SW480 (cell line): ENCODE measurements at places on chromosomes 1 and 21.
A peak's percentile ranks its signal among the peaks of the same experiment; 100 is the strongest.

DNA sequence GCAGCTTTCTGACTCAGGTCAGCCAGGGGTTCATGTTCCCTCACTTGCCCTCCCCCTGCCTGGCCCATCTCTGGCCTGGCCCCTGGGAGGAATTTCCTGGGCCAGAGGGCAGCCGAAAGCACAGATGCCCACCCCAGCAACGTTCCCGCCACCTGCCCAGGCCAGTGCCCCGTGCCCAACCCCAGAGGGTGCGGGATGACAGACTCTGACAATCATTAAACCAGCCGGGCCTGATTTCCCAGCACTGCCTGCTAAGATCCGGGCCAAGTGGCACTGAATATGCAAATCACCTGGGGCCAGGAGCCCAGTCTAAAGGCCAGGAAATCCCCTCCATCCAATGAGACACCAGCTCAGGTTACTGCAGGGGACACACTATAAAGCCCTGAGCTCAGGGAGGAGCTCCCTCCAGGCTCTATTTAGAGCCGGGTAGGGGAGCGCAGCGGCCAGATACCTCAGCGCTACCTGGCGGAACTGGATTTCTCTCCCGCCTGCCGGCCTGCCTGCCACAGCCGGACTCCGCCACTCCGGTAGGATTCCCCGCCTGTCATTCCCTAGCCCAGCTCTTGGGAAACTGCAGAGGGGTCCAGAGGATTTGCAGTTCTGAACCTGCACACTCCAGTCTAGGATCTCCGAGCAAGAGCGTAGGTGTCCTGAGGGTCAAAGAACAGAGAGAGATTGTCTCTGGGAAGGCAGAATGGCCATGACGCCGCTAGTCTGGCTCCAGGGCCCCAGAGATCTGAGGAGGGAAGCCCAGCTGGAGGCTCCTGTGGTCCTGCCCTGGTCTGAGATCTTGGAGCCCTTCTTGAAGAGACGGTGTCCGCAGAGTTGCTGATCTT lies at the start of gene ELF3:
Gene ELF3, plus strand, starts transcription at position 408 of the 836 bp plus-strand sequence. CDS start 550 bp downstream, outside the sequence.
- peak; percentile 99 for DNase-seq

GRCh38 chr1:175735144-175735543 lies 8.3 kb downstream of the TNR start:
- DNase-seq, result no peak

GRCh38 chr1:200314085-200314750 lies 95.6 kb downstream of the ZNF281 start:
- DNase-seq, result no peak

DNA sequence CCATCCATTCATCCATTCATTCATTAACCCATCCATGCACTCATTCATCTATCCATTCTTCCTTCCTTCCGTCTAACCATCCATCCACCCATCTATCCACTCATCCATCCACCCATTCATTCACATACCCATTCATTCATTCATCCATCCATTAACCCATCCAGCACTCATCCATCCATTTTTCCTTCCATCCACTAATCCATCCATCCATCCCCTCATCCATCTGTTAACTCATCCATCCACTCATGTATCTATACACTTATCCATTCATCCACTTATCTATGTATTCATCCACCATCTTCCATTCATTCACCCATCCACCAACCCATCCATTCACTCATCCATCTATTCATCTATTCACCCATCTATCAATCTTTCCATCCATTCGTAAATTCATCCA lies 107.8 kb downstream of the PRDM16 start:
- no peak for DNase-seq

- DNase-seq, result peak; percentile 15
These were observed 123.6 kb downstream of the AJAP1 start for GRCh38 chr1:4778056-4778455.

- DNase-seq, result no peak
These were observed 4.3 kb downstream of the OR2C3 start for GRCh38 chr1:247531937-247532336.

DNA sequence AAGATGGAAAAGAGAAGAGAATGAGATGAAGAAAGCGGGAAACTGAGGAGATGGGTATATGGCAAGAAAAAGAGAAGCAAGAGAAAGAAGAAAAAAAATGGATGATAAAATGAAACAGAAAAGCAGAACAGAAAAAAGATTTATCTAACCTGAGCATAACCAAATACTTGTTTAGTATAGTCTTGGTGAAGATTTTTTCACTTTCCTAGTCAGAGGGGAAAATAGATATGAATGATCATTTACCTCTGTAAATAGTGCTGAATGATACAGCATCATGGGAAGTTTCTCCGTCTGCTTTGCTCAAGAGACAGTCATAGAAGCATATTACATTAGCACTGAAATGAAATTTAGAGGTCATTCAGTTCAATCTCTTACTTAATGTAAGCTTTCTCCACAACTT lies 36.1 kb upstream of the PLPPR4 start:
- no peak for DNase-seq

DNA sequence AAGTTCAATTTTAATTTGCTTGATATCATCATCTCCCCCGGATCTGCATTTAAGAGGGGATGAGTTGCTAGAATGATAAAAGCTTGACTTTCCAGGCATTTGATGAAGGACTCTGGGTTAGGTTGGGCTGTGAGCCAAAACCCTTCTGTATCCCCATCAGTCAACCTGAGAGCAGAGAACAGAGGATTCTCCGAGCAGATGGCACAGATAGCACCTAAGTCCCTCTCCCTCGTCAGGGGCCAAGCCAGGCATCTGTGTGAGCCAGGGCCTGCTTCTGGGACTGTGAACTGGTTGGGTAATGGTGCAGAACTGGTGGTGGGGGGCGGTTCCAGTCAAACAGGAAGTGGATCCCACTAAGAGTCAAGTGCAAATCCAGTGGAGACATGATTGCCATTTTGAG lies 205.8 kb downstream of the TNR start:
- DNase-seq, result no peak

- no peak for DNase-seq
These were observed 306.2 kb downstream of the PTPRU start for GRCh38 chr1:29542548-29542947.

DNA sequence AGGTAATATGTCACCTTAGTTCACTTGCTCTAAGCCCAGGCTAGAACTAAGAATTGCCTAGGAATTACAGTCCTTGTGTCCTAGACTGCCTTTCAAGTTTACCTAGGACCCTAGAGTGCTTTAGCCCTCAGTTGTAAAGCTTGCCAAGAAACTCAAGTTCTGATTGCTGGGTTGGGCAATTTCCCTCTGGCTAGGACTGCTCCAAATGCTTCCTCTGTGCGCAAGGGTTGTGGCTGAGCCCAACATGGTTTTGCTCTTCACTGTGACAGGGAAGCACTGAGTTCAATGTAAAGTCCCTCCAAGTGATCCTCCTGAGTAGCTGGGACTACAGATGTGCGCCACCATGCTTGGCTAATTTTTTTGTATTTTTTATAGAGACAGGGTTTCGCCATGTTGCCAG lies 102.3 kb upstream of the NEK7 start:
- DNase-seq, result no peak

- no peak for DNase-seq
These were observed 31.0 kb upstream of the LRRC52 start for GRCh38 chr1:165512816-165513215.

DNA sequence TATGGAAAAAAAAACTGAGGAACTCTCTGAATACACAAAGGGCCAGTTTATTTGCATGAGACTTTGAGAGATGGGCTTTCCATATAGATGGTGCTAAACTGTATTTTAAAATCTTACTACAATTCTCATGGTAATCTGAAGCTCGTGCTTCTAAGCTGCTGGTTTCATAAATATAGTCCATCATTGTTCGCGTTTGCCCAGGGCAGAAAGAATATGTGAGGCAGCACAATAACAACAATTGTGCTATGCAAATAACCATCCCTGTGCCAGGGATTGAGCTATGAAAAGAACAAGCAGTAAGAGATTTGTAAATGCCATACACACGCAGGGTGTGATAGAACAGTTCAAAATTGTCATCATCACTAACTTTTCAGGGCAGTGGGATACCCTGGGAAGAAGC lies 4.9 kb upstream of the EPS15 start:
- DNase-seq, result no peak

- no peak for DNase-seq
These were observed 22.6 kb upstream of the KCNQ4 start for GRCh38 chr1:40760984-40761383.

GRCh38 chr1:94658221-94658620 lies 116.7 kb upstream of the F3 start:
- no peak for DNase-seq

DNA sequence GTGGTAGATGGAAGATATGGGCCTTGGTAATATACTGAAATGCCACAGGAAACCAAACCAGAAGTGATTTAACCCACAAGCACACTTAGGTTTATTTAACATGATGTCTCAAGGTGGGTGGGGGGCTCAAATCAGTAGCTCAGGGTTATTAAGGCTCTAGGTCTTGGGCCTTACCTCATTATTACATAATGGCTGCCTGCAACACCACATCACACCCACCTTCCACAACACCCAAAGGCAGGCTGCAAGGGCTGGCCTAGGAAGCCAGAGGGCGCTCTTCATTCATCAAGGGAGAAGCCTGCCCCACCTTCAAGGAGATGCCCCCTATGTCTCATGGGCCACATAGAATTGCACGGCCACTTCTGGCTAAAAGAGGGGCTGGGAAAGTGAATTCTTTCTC lies 6.0 kb downstream of the TFF1 start:
- DNase-seq, result no peak

DNA sequence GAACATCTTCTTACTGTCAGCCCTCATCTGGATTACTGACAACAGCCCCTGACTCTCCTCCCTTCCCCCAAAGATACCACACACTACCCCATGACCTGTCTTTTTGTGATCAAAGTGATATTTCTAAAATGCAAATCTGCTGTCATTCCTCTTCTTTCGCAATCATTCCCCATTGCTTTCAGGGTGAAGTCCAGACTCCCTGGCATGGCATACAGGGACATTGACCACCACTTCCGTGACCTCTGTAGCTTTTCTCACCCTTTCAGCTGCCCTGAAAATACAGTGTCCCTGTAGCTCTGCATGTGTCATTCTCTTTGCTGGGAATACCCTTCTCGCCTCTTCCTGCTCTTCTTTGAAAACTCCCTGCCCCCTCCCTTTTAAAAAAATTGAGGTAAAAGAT lies 4.1 kb downstream of the SERINC2 start:
- no peak for DNase-seq
